ENCODE measurements at places on chromosomes 4 and X.
A peak's percentile ranks its signal among the peaks of the same experiment; 100 is the strongest.

- peak; percentile 42 for DNase-seq
Observed at GRCh38 chr4:123449780-123450179, 53.2 kb downstream of the SPRY1 start.

DNA sequence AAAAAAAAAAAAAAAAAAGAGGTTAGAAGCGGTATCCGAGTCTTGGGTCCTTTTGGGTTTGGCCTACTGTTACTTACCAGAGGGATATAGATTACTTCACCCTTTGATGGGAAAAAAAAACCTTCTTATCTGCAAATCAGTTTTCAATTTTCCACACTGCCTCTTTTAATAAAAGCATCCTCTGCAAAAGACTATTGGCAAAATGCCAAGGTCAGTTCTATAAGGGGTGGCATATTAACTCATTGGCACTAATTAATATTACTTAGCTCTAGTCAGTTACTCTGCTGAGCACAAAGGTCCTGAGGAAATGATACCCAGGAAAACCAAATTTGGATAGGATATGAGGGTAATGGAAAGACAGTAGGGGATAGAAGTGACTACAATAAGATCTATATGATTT is 44.3 kb upstream of the MTMR8 start:
- no peak for DNase-seq

DNA sequence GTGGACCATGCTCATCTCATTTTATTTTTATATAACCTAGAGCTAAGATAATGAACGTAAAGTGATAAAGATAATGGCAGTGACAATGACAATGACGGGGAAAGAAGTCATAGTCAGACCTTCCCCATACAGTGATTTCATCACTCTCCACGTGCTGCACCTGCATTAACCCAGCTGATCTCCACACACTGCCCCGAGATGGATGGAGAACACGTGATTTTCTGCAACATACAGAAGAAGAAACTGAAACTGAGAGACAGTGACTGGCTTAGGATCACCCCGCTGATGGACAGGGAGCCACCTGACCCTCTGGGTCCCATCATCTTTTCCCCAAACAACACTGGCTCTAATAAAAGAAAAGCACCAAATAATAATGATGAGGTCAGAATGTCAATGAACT is 22.0 kb downstream of the EVC2 start:
- no peak for DNase-seq

DNA sequence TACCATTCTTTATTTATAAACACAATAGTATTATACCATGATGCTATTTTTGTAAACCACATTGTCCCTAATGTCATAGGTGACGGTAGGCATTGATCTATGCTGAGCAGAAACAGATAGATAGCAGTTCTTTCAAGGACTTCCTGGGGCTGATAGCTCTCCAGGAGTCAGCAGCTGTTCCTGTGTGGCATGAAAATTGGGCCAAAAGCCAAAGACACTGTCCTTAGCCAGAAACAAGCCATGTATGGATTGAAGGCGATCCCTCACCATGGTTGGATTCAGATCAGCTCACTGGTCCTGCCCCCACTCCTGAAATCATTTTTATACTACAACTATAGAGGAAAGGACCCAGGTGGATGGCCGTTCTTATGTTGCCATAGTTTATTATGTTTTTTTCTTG is 53.6 kb downstream of the DDX60 start:
- DNase-seq: no peak

- DNase-seq: no peak
Observed at GRCh38 chr4:20337261-20337664, 85.6 kb downstream of the SLIT2 start.

DNA sequence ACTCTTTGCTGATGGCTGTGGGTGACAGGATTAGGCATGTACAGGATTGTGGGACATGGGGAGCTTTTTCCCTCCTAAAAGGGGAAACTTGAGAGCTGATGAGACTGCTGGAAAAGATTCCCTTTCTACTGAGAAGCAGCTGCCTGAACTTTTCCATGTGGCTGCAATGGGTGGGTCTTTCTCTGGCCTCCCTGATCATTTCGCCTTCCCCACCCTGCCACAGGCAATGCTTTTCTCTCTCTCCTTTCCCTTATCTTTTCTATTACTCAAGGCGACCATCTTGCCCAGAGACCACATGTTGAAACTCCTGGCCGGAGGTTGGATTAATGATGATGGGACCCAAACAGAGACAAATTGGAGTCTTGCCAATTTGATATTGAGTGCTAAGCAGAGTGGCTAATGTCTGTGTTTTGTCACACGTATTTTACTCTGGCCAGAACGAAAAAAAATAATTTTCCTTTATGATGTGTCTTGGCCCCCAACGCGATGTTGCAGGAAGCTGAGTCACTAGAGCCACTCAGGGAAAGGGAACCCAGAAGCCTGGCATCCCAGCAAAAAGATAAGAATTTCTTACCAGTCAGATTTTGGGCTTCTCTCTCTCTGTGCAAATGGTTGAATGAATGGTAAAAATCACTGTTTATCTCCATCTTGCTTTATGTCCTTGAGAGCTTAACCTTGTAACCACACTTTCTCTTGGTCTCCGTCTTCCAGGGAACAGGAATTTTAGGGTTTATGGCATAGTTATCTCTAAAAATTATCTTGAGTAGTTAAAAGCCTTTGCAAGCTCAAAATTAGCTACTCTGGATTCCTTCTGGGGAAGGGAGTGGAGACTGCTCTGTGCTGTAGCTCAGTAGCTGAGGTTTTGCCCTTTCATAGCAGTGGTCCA is 19.4 kb upstream of the ATP8A1 start:
- no peak for DNase-seq

GRCh38 chr4:185782523-185782922 is 29.5 kb downstream of the SORBS2 start:
- peak; percentile 68 for DNase-seq

- peak; percentile 54 for DNase-seq
Observed at GRCh38 chr4:62709618-62710252, 1509.6 kb downstream of the ADGRL3 start.

DNA sequence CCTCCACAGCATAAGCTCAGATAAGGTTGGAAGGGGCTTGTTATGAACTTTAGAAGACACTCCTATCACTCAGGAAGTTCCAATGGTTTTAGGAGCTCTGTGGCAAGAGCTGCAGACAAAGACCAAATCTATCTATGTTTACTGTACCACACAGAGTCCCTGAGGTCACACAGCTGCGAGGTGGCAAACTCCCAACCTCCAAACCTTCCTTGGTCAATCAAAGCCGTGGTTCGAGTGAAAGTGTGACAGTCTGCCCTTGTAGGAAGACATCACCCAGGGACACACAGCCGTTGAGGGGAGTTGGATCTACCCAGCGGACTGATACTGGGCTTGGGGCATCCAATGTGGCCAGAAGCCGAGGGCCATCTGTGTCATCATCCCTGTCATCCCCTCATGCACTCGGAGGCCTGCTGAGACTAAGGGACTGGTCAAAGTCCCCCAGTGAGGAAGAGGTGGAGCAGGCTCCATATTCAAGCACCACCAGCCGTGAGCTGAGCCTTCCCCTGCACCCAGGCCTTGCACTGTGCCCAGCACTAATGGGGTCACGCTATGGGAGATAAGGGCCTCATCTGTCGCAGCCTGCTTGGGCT is 26.8 kb downstream of the MAN2B2 start:
- no peak for DNase-seq

DNA sequence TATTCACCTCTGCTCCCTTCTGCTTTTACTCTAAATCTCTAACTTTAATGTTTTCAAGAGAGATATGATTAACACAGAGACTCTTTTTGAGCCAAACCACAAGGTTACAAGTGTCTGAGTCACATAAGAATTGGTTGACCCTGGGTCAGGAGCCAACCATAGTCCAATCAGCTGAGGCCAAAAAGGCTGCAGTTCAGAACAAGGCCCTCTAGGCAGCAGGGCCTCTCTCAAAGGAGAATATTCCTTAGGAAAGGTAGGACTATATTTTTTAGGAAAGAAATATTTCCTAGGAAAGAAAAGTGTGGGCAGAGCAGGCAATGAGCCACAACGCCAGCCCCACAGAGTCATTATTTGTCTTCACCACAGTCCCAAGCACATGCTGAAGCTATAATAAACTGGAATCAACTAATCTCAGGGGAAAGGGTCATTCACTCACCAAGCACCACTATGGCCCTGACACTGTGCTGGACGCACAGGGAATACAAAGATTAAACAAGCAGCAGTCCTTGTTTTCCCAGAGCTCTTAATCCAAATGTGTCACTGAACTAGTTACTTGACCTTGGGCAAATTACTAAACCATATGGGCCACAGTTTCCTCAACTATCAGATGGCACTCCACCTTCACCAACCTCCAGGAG is 2.2 kb downstream of the ATP8A1 start:
- DNase-seq: peak; percentile 59

DNA sequence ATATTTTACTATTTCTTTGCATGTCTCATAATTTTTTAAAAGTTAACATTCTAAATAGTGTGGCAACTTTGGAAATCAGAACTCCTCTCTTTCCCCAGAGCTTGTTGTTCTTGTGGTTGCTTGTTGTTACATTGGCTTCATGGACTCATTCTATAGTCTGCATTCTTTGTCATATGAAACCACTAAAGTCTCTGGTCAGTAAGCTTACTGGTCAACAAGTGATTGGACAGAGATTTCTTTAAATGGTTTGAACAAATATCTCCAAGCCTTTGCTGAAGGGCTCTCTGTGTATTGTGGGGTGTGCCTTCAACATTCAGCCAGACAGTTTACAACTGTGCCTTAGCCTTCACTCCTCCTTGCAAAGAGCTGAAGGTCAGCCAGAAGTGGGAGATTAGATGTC is 147.2 kb downstream of the OPHN1 start:
- no peak for DNase-seq

GRCh38 chr4:40621592-40622512 is 7.8 kb downstream of the RBM47 start:
- peak; percentile 93 for DNase-seq

DNA sequence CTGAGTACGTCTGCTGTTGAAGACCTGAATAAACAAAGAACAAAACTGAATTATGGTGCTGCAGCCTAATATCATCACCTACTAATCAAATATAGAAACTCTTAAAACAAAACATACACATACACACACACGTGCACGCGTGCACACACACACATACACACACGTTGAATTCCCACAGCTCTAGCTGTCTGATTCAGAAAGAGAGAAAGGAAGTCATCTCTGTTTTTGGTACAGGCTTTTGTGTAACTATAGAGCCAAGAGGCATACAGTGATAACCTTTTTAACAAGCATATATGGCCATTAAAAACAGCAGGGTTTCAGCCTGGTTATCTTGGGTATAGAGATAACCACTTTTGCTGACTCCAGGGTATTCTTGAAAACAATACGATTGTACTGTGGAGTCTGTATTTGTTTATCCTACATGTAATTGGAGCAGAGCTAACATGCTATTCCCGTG is 823.2 kb downstream of the CCSER1 start:
- no peak for DNase-seq

DNA sequence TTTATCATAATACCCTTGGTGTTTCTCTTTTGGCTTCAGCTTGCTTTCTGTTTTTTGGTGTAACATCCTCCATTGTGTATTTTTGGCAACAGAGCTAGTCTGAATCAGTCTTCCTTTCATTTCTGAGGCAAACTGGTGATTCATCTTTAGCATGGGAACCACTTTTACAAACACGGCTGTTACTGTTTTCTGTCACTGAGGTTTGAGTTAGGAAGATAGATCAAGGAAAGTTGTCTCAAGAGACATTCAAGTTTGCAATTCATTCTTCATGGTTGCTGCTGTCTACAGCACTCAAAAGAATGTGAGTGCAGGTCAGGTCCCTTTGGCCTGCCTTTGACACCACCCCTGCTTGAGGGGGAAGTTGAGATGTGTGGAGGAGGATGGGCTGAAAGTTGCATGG is 36.3 kb downstream of the IL21 start:
- DNase-seq: peak; percentile 69

DNA sequence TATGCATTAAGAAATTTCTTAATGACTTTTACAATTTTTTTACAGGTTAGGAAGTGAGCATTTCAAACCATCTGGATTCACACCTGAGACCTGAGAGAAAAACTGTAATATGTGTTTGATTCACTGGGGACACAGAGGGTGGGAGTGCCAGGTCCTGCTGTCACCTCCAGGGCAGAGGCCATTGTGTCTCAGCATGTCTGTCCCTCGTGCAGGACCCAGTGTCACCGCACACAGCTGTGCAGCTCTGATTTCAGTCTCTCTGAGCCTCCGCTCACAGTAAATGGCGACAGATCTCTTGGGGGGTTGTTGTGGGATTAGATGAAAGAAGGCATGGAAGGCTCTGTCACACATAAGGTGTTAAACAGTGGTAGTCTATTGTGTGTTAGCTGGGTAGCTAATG is 23.0 kb upstream of the CLDN24 start:
- no peak for DNase-seq

DNA sequence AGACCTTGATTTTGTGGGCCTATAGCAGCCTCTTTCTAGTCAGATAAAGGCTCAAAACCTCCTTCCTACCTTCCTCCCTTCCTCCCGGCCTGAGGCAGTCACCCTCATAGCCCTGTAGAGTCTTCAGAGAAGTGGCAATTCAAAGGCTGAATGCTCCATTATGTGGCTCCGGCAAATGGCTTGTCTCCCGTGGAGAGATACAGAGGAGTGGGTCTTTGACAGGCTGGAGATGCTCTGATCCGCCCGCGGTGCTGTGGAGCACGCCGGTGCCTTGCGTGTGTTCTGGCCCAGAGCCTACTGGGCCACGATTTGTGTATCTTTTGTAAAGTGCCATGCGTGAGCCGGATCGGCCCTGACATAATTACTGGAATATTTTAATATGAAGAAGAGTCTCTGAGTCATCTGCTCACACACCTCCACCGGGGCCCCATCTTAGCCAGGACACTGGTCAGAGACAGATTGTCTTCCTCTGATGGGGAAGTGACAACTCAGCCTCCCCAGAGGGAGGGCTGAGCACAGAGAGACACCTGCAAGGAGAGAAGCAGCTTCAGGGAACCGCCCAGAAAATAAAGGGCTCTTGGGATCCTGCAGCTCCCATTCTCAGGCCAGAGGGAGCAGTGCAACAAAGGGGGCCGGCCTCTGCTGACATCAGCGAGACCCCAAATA is 88.7 kb downstream of the DCTD start:
- DNase-seq: no peak

- no peak for DNase-seq
Observed at GRCh38 chr4:55087009-55087912, 38.1 kb downstream of the KDR start.

DNA sequence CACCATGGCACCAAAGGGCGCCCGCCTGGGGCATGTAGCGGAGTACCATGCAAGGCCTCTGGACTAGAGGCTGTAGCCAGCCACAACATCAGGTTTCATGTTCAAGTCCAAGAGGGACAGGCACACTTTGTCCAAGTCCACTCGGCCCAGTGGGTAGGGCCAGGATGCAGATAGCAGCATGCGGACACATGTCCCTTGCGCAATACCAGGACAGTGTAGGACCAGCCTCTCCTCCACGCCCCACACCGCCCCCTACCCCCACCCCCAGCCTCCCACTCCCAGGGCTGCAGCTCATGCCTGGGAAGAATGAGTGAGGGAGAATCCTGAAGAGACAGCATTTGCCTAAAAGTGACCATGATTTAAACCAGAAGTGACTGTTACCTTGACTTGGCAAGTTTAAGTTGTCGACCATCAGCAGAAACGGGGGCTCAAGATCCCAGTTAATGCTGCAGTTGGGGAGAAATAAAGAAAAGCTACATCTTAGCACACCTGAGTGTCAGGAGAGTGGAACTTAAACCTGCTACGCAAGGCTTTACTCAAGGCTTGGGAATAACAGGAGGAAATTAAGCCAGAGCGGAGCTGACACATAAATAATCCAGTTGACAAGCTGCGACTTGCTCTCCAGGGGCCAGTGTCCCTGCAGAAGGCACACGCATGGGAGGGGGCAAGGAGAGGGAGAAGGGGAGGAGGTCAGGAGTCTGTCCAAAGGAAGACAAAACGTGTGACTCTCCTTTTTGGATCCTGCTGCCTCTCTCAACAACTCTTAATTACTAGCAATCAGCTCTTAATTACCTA is 221.7 kb downstream of the BCOR start:
- DNase-seq: no peak

Data from ELR (cell line).